Activated naive CD4-positive, alpha-beta T cell (primary cell): ENCODE measurements at places on chromosomes 5 and 9.

DNA sequence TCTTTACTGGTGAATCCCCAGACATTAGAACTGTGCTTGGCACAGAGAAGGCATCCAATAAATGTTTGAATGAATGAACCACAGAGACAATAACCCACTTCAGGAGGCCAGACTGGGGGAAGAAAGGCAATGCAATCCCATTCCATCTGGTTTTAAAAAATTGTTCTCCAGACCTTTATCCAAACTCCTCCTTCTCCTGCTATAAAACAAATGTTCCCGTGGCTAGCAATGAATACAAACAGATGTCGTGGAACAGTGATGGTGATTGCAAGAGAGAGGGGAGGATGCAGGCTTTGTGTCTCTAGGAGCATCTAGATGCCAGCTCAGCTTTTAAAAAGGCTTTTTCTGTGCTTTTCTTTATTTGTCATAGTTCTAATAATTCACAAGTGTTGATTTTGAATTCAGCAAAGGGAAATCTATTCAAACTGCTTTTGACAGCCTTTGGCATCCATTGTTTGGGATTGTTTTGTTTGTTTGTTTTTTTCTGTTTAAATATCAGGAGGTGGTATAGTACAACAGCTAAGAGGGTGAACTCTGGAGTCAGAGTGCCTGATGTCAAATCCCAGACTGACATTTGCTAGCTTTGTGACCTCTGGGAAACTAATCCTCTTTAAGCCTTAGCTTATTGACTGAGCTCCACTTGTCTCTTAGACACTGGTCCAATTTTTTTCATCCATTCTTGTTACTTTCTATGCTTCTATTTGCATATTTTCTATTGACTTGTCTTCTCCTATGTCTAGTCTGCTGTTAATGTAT lies 59.1 kb downstream of the TNFSF15 start:
- no peak for DNase-seq

GRCh38 chr5:139684881-139685749 lies 37.0 kb downstream of the CXXC5 start:
- DNase-seq, result no peak

- DNase-seq, result no peak
These were observed 1.2 kb downstream of the MAP1B start for GRCh38 chr5:72108202-72109061.

- no peak for DNase-seq
These were observed 35.2 kb downstream of the OR2K2 start for GRCh38 chr9:111294691-111295451.

DNA sequence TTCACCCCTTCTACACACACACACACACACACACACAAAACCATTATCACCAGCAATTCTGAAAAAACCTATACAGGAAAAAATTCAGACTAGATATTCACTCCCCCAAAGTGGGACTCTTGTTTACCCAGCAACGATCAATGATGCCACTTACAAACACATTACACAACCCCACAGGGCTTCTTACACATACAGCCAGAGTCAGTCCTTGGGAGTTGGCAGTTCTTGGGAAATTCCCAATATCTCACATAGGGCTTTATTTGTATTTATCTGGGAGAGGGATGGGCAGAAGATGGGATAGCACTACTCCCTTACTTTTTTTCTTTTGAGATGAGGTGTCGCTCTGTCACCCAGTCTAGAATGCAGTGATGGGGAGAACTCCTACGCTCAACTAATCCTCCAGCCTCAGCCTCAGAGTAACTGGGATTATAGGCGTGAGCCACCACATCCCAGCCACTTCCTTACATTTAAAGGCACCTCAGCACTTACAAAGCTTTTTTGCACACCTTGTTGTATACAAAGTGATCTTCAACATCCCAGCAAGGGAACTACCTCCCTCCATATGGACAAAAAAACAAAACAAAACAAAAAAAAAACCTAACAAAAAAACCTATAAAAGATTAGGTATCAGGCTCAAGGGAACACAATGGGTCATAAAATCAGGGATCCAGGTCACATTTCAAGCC lies 168.4 kb downstream of the TSSK1B start:
- no peak for DNase-seq

- no peak for DNase-seq
These were observed 14.8 kb downstream of the COL27A1 start for GRCh38 chr9:114169952-114170770.

GRCh38 chr9:1005043-1005667 lies 28.7 kb downstream of the DMRT3 start:
- DNase-seq, result no peak
